NCI-H2081 treated with DMSO at 0.1 percent for 48 hours (cell line): ENCODE measurements at places on chromosomes 2 and 18.

DNA sequence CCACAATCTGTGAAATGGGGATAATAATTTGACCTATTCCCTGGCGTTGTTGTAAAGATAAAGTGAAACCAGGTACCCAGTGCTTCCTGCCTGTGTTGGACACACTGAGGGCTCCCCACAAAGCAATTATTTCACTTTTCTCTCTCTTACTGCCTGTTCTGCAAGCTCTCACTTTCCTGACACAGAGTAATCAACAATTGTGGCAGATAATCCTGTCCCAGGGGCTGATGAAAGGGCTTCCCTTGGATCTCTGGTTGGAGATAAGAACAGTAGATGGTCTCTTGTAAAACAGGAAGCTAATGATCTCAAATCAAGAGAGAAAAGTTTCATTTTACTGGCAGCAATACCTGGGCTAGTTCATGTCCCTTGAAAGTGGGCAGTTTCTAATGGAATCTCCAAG, 190.4 kb upstream of the EPHA4 start:
- DNase-seq = no peak

DNA sequence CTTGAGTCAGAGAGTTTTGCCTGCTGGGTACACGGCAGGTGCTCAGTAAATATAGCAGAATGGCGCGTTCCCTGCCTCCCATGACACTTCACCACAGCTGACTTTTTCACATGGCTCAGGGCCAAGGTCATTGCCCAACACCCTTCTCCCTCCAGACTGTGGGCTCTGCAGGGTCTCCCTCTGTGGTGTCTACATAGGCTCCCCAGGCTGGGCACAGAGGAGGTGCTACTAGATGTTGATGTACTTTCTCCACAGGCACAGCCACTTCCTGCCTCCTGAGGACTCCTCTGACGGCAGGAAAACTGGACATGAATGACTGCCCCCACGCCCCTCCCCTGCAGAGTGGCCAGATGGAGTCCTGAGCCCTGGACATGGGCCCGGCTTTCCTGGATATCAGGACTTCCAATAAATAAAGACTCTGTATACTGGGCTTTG, 4.2 kb downstream of the CHCHD5 start:
- no peak for DNase-seq

GRCh38 chr2:96537734-96538486, 1.4 kb downstream of the ARID5A start:
- DNase-seq = no peak

- no peak for DNase-seq
Measured at GRCh38 chr18:76209597-76209996, 285.4 kb downstream of the ZNF516 start.

DNA sequence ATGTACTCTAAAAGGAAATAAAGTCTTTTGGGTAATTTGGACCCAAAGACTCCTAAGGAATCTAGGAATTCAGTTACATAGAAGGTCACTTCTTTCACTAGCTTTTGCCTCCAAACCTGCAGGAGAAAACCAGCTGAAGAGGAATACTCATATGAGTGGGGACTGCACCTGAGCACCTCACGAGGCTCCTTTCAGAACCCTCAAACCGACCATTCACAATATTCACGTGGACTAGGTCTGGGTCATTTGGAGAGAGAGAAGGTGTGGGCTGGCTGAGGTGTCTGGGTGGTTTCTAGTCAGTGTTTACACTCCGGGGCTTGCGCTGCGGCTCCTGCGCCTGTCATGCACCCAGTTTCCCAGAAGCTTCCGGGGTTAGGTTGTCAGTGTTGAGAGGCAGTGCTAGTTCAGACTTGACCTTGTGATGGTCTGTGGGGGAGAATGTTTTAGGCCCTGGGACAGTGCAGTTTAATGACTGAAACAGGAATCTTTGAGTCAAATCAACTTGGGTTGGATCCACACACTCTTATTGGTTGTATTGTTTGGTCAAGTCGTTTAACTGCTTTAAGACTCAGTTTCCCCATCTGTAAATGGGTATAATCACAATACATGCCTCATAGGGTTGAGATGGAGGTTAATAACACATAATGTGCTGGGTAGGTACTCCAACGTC, 78.4 kb downstream of the LIMS1 start:
- no peak for DNase-seq

GRCh38 chr18:9613550-9614400, 584 bp downstream of the PPP4R1 start:
- DNase-seq = no peak
